ENCODE measurements at places on chromosomes 3 and 15. TPM values are rescaled to one million over a fixed set of nuclear protein-coding genes. Genes with fewer than 3 reads are reported as not detected.
A peak's percentile ranks its signal among the peaks of the same experiment; 100 is the strongest.

DNA sequence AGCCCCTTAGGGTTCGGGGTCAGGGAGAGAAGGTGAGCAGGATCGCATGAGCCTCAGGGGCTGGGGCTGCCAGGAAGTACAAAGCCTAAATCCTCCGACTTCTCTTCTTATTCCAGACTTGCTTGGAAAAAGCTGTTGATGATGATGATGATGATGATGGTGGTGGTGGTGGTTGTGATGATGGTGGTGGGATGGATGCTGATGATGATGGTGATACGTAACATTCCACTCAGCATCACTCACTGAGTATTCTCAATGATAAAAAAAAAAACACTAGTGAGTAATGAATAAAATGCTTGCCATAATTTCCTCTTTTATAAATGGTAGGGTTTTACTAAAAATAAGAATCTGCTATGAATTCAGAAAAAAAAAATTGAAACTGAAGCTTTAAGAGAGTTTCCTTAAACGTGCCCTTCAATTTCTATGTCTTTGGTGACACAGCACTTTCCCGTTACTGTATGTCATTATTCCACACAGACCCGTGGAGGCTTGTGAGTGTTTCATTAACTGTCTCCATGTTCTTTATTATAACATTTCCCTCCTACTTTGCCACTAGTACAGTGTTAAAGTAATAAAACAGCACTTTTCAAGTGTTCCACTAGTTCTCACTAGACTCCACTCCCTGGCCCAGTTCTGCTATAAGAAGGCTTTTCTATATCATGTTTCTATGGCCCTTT lies 5.4 kb upstream of the ACAN start:
- H3K36me3 ChIP-seq: peaks cover 2% of the 10 kb centered on the region
- no peak overlapping the region for H3K4me3 ChIP-seq
- no peak for DNase-seq

DNA sequence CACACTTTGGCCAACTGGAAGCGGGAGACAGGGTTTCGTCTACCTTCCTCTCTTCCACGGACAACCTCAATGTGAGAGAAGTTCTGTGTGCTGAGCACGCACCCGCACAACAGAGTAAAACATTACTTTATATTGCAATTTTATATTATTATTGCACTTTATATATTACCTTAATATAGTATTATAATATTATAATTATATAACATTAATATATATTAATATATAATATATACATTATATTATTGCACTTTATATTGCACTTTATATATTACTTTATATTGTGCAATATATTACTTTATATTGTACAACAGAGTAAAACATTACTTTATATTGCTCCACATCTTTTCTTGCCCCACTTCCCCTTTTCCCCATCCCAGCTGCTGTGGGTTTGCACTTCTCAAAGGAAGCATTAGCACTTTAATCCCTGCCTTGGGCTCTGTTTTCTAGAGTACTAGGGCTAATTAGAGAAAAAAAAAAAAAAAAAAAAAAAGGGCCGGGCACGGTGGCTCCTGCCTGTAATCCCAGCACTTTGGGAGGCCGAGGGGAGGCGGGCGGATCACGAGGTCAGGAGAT lies 76.4 kb upstream of the SLC4A7 start:
- H3K36me3 ChIP-seq: no peaks in the 10 kb centered on the region
- H3K27ac ChIP-seq: no peak overlapping the region
- H3K27me3 ChIP-seq: no peaks in the 10 kb centered on the region
- no peak for DNase-seq

- no peak for DNase-seq
- no peak overlapping the region for H3K4me3 ChIP-seq
- peaks cover 2% of the 10 kb centered on the region for H3K4me1 ChIP-seq
- H3K27ac ChIP-seq: no peak overlapping the region
- no peaks in the 10 kb centered on the region for H3K36me3 ChIP-seq
Observed at GRCh38 chr3:188581792-188582191, 427.8 kb downstream of the LPP start.

- no peak overlapping the region for H3K27ac ChIP-seq
- H3K4me1 ChIP-seq: no peaks in the 10 kb centered on the region
- H3K4me3 ChIP-seq: no peak overlapping the region
- no peaks in the 10 kb centered on the region for H3K36me3 ChIP-seq
Observed at GRCh38 chr3:147046916-147047315, 359.4 kb downstream of the ZIC4 start.

DNA sequence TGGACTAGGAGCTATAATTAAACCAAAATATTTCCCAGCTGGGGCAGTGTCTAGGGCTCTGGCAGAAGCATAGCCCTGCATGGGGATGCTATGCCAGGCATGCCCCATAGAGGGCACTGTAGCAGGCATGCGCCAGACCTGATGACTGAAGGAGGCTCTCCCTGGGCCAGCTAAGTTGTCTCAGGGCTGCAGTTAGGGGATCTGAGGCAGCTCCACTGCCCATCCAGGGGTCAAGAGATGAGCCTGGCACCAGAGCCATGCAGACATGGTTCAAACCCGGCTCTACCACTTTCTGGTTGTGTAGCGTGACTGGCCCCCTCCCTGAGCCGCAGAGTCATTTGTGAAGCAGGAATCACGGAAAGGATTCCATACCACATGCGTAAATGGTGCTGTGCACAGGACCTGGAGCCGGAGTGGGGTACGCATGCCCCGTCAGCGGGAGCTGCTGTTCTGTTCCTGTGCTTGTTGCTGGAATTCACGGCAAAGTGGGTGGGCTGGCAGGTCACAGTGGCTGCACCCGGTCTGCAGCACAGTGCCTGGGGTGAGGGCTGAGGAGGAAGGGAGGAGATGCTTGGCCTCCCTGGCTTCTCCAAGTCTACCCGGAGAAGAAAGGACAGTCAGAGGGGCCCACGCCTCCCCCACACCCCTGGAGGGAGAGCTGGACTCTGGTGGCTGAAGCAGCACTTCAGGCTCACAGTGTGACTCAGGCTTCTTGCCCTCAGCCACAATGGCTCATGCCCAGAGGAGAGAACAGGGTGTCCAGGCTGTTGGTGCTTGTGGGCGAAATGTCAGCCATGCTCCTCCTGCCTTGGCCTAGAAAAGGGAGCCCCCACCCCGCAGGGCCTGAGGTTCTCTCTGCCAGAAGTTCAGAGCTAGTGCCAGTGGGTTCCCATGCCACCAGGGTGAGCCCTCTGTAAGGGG lies 43.1 kb downstream of the DNASE1L3 start:
- peak; percentile 50 for DNase-seq
- no peaks in the 10 kb centered on the region for H3K27me3 ChIP-seq
- H3K36me3 ChIP-seq: peaks cover 67% of the 10 kb centered on the region
- no peaks in the 10 kb centered on the region for H3K4me1 ChIP-seq
- H3K4me3 ChIP-seq: no peak overlapping the region

- H3K4me1 ChIP-seq: peaks cover 64% of the 10 kb centered on the region
- no peaks in the 10 kb centered on the region for H3K36me3 ChIP-seq
- peak overlapping the region; percentile 78 for H3K27ac ChIP-seq
- DNase-seq: no peak
- no peak overlapping the region for H3K4me3 ChIP-seq
- no peaks in the 10 kb centered on the region for H3K27me3 ChIP-seq
Observed at GRCh38 chr15:64453689-64454037, 6.7 kb upstream of the ZNF609 start.

DNA sequence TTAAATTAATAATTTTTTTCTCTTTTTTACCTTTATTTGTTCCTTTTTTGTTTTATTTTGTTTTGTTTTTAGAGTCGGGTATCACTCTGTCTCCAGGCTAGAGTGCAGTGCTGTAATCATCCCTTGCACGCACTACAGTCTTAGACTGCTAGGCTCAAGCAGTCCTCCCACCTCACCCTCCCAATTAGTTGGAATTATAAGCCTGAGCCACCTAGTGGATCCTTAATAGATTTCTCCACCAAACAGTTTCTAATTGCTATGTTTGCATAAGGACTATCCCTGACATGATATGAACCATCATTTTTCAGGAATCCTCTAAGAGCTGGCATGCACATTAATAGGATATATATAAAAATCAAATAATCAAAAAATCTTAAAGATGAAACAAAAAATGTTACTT lies 993.2 kb downstream of the OTOL1 start:
- no peak overlapping the region for H3K4me3 ChIP-seq
- H3K4me1 ChIP-seq: no peaks in the 10 kb centered on the region
- H3K36me3 ChIP-seq: no peaks in the 10 kb centered on the region
- H3K27ac ChIP-seq: no peak overlapping the region
- no peaks in the 10 kb centered on the region for H3K27me3 ChIP-seq

DNA sequence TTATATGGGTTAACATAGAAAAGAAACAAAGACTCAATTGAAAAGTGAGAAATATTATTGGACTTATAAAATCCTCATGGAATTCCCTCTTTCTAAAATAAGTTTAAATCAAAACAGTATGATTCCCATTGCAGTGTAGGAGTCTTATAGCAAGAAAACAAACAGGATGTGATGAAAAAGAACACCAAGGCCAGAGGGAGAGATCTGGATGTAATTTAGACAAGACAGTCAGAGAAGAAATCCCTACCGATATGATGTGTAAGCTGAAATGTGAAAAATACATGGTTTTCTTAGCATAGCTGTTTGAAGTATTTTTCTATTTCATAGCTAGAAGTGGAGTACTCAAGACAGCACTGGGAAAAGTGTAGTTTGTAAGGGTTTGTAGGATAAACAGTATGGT lies 521.5 kb downstream of the RSL24D1 start:
- no peak overlapping the region for H3K4me3 ChIP-seq
- peaks cover 7% of the 10 kb centered on the region for H3K27me3 ChIP-seq
- H3K27ac ChIP-seq: no peak overlapping the region

GRCh38 chr15:88132499-88132898 lies 124.0 kb downstream of the NTRK3 start:
- H3K4me3 ChIP-seq: no peak overlapping the region
- H3K4me1 ChIP-seq: peaks cover 2% of the 10 kb centered on the region
- no peak overlapping the region for H3K27ac ChIP-seq
- H3K36me3 ChIP-seq: no peaks in the 10 kb centered on the region

- no peaks in the 10 kb centered on the region for H3K27me3 ChIP-seq
- H3K27ac ChIP-seq: no peak overlapping the region
- H3K4me1 ChIP-seq: peaks cover 3% of the 10 kb centered on the region
- H3K36me3 ChIP-seq: no peaks in the 10 kb centered on the region
- no peak overlapping the region for H3K4me3 ChIP-seq
- no peak for DNase-seq
Observed at GRCh38 chr3:60384341-60384740, 866.9 kb downstream of the FHIT start.

DNA sequence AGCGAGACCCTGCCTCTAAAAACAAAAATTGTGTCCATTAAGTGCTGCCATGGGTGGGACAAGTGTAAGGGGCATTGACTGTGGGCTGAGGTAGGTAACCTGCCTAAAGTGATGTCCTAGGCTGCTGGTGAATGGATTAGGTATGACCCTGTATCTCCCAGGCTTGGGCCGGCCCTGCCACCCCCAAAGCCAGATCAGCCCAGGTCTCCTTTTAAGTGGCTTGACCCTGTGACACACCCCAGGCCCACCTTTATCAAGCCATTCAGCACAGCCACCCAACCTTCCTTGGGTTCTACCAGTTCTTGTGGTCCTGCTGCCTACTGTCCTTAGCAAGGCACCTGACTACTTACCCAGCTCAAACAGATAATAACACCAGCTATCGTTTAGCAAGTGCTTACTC lies 18.7 kb downstream of the CIB2 start:
- H3K36me3 ChIP-seq: no peaks in the 10 kb centered on the region
- H3K27me3 ChIP-seq: no peaks in the 10 kb centered on the region
- DNase-seq: no peak
- H3K27ac ChIP-seq: no peak overlapping the region
- peaks cover under 1% of the 10 kb centered on the region for H3K4me1 ChIP-seq

DNA sequence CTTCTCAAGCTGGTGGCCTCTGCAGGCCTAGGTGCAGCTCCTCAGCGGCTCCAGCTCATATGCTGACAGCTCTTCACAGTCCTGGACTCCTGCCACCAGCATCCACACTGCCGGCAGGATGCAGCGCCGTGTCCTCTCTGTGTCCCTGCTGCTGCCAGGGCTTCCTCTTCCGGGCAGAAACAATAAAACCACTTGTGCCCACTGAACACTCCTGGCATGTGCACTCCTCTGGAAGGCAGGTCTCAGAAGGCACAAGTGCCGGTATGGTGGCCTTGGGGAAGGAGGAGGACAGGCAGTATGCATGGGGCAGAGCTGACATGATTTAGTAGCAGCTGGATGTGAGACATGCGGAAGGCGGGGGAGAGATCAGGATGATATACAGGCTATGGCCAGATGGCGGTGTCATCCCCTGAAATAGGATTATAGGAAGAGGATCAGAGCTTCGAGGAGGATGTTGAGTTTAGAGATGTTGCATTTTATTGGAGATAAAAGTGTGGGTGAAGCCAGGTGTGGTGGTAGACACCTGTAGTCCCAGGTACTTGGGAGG lies 7.5 kb upstream of the MAN2A2 start:
- DNase-seq: no peak
- no peak overlapping the region for H3K4me3 ChIP-seq
- no peaks in the 10 kb centered on the region for H3K36me3 ChIP-seq
- H3K4me1 ChIP-seq: no peaks in the 10 kb centered on the region

DNA sequence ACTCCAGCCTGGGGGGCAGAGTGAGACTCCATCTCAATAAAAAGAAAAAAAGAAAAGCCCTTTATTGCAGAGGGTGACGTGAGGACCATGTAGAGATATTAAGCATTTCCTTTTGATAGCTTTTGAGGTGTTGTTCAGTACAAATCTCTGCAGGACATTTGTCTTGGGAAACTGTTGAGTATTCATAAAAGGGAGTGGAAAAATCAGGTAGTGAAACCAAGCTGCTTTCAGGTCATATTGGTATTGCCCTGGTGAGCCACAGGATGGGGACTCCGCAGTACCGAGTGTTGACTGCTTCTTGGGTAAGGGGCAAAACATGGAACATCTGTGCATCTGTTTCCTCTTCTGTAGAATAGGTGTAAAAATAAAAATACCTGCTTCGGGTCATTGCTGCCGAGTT lies 9.9 kb downstream of the ITPR1 start:
- H3K27ac ChIP-seq: peak overlapping the region; percentile 23
- H3K36me3 ChIP-seq: no peaks in the 10 kb centered on the region
- no peaks in the 10 kb centered on the region for H3K27me3 ChIP-seq
- H3K4me3 ChIP-seq: peak overlapping the region; percentile 24
- peaks cover 74% of the 10 kb centered on the region for H3K4me1 ChIP-seq
- no peak for DNase-seq

DNA sequence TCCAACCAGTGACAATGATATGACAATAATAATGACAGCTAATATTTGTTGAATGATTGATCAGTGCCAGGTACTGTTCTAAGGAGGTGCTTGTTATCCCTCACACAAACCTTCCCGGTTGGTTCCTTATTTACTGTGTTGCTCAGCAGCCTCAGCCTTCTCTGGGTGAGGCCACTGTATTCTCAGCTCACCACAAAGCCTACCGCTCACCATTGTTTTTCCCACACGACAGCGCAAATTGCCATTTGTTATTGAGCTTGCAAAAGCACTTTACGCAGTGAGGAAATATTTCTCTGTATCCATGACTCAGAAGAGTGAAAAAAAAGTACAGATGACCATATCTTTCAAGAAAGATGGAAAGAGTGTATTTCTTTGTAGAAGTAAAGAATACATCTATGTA lies 49.5 kb upstream of the PDZRN3 start:
- DNase-seq: no peak
- no peaks in the 10 kb centered on the region for H3K4me1 ChIP-seq
- no peaks in the 10 kb centered on the region for H3K27me3 ChIP-seq

ZNF620 gene
- polyA plus RNA-seq: 3.1 TPM

ISLR2 gene
- not detected for polyA plus RNA-seq

HACD2 gene
- 20.5 TPM for polyA plus RNA-seq

WDR82 gene
- polyA plus RNA-seq: 136 TPM

TRPM1 gene
- not detected for polyA plus RNA-seq

EDEM1 gene
- 31.0 TPM for polyA plus RNA-seq

BFSP2 gene
- not detected for polyA plus RNA-seq

AGBL1 gene
- polyA plus RNA-seq: not detected

TBC1D23 gene
- 12.7 TPM for polyA plus RNA-seq

COL8A1 gene
- not detected for polyA plus RNA-seq

Measured in naive thymus-derived CD8-positive, alpha-beta T cell (primary cell).